Adipocyte (in vitro differentiated cells): ENCODE measurements at places on chromosomes 16 and 17.

DNA sequence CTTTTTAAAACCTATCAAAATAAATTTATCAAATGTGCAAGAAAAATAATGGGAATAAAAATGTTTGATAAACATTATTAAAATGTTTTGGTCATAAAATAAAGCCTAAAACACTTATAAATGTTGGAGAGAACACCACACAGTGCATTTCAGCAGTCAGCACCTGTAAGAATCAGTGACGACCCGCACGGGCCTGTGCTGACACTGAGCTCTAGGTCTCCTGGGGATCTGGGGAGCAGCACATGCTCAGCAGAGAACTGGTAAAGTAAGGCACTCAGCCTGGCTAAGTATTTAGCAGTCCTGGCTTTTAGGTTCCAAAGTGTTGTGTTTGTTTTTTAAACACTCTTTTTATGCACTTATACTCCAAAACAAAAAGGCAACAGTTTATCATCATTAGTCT, 46.9 kb downstream of the HELZ start:
- DNase-seq, result no peak

GRCh38 chr17:20279631-20280030, 187.7 kb downstream of the LGALS9B start:
- DNase-seq, result no peak

GRCh38 chr16:86491640-86492023, 18.7 kb upstream of the FOXF1 start:
- DNase-seq, result no peak

DNA sequence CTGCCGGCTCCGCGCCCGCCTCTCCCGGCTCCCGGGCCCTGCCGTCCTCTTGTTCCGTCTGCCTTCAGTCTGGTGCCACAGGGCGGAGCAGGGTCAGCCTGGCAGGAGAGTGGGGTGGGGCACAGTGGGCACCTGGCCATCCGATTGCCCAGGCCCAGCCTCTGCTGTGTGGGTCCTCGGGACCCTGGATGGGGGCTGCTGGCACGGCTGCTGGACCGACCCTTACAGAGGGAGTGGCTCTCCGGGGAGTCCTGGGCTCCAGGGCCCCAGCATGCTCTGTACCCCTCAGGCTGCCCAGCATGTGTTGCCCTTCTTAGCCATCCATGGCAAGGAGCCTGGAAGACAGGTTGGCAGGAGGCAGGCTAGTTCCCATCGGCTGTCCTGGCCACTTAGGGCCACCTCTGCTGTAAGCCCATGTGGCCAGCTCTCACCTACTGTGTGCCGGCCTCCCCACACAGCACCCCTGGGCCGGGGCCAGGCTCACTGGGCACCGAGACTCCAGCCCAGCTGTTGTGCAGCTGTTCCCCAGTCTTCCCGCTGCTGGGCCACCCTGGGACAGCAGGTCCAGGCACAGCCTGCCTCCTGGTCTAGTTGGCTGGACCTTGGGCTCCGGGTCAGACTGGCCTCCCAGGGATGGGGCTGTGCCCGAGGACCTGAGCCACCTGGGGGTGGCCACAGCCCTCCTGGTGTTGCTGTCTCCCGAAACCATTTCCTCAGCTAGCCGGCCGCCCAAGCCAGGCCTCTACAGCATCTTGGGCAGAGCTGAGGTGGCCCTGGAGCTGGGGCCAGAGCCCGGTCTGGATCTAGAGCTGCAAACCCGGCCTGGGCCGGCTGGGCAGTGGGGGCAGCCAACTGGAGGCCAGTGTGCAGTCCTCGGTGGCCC, 24.9 kb downstream of the BAHCC1 start:
- no peak for DNase-seq

DNA sequence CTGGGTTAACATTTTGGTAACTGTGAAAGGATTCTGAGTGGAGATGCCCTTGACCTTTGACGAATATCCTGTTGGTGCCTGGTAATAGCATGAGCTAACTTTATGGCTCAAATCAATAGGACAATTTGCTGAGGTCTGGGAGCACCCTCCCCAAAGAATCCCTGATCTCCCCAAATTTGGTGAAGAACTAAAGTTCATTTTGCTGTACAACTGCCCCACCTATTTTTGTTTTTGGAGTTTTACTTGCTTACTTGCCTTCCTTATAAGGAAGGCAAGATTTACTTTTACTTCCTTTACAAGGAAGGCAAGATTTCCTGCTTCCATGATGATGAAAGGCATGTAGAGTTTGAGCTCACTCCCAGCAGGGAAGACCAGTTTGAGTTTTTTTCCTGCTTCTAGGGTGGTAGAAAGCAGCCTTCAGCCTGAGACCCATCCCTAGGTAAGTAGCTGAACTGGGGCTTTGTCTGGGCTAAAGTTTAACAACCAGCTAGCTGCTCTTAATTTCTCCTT, 2.8 kb downstream of the KRTAP4-9 start:
- no peak for DNase-seq

DNA sequence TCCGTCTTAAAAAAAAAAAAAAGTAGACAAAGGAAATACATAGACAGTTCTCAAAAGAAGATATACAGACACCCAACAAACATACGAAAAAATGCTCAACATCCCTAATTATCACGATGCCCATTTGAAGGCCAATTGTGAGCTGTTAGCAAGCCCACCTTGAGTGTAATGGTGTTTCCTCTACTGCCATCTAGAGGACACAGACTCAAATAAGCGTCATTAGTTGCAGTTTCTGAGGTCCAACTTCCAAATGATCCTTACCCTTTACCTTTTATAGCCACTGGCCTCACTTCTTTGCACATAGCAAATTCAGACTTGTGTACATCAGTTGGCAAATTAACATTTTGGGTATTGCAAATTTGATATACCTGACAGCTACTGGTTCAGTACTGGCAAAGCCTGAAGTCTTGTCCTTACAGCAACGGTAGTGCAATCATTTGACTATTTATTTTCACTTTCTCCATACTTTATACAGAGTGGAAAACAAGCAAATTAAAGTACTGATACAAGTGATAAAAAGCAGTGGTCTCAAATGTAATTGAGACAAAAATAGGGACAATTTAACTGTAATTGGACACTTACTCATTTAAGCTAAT, 536.3 kb upstream of the EEF2KMT start:
- DNase-seq, result peak; percentile 28
